ENCODE measurements at places on chromosomes 16 and 17.

DNA sequence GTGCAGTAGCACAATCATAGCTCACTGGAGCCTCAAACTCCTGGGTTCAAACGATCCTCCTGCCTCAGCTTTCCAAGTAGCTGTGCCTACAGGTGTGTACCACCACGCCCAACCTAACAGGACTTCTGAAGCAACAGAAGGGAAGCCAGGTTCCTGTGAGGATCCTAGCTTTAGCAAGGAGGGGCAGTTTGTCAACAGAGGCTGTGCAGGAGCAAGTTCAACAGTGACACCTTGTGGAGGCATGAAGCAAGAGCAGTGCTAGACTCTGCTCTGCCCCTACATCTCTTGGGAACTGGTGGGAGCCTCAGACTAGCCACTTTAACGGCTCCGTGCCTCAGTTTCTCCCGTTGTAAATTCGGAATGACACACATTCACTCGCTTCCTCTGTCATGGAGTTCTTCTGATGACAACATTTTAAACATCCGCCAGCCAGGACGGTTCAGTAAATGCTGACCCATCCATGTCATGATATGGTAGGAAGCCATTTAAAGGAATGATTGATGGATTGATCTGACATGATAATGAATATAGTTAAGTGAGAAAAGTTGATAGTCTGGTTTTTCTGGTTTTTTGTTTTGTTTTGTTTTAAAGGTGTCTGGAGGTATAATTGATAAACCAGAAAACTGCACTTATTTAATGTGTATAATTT, 218.7 kb downstream of the MRTFB start:
- no peak for DNase-seq

DNA sequence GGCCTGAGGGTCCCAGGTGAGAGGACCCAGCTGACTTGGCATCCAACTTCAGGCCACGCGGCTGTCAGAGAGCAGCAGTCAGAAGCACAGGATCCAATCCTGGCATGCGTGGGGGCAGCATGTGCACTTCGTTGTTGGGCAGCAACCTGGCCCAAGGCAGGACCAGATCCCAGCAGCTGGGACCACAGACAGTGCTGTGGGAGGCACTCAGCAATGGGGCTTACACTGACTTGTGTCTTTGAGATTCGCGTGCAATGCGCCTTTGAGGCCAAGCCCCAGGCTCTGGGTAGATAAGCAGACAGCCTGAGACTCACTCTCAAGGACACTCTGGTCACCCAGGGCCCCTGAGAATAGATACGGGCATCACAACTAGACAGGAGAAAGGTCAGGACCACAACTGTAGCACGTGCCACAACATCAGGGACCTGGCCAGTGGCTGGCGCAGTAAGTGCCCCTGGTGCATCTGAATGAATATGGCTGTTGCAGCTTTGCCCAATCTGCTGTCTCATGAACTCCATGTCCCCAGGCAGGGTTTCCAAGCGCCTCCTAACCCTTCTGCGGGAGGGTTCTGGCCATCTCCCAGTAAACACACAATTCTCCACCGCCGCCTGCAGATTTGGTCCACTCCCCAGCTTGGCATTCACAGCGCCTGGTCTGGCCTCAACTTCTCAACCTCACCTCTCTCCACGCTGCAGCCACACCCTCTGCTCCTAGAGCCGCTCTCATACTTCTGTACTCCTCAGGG, 3.2 kb downstream of the PAM16 start:
- DNase-seq, result no peak

DNA sequence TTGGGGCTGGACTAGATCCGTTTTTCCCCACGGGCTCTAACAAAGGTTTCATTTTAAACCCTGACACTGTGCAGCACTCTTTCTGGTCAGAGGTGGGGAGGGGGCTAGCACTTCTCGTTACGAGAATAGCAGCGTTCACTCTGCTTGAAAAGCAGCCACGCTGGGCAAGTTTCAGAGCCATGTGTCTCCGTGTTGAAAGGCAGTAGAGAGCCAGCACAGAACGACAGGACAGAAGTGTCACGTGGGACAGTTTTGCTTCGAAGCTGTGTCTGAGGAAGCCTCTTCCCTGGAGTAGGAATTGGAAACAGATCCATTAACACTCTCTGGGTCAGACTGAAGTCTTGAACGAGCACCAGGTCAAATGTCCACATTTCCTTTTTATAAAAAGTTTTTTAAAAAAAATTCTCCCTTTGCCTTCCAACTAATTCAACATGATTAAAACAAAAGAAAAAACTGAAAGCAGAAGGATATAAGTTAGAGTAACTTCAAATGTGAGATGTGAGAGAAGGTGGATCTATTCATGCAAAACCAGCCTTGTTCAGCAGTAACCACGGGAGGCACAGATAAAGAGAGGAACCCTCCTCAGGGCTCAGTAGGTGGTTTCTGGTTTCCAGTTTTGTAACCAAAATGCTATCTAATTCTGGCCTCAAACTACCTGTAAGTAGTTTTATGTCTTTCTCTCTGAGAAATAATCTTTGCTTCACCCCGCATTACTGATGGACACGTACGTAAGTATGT, 65.0 kb downstream of the SMG6 start:
- DNase-seq, result no peak

GRCh38 chr17:45246861-45247428, 14.9 kb downstream of the SPATA32 start:
- DNase-seq, result peak; percentile 40

DNA sequence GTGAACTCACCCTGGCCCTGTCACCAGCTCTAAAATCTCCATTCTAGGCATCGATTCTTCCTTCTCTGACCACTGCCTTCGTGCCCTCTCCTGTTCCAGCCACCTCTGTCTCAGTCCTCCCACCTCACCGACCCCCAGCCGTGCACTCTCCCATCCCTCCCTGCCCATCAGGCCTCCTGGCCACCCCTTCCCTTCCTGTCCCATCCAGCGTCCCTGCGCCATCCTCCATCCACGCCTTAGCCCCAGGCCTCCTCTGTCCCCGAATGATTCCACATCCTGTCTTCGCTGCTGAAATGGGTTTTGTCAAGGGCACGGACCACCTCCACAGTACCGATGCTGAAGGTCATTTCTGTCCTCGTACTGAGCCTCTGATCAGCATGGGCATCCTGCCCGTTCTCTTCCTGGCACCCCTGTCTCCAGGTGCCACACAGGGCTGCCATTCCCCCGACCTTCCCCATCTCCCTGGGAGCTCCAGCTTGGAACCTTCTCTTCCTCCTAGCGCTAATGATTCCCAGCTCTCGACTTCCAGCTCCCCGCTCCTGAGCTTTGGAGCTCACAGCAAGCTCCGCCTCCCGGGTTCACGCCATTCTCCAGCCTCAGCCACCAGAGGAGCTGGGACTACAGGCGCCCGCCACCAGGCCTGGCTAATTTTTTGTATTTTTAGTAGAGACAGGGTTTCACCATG, 2.6 kb downstream of the TRIM65 start:
- DNase-seq, result no peak

DNA sequence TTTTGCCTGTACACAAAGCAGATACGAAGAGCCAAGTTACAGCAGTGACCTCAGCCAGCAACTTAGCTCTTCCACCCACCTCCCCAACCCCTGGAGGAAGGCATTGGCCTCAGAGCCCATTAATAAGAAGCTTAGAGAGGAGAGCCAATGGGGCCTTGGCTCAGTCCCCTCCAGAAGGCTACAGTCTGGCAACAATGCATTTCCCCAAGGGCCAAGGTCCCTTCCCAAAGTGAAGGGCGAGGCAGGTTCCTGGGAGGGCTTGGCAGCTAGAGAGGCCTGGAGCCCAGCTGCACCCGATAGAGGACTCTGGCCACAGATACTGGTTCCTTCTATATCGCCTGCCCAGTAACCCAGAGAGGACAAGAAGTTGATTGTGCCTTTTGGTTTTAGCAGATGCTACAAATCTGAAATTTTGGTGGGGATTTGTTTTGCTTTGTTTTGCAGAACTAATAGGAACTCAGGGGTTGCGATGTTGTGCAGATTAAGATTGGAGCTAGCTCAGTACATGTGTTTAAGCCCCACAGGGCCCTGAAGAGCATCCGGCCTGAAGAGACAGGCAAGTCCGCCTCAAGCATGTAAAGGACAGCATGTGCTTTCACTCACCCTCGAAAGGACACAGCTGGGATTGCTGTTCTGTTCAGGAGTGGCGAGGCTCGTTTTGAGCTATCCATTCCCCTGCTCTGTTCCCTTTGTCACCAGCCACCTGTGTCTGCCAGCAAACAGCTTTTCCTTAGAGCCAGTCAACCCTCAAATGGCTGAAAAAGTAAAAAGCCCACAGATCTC, 12.0 kb upstream of the PNPO start:
- no peak for DNase-seq

- DNase-seq, result no peak
Observed at GRCh38 chr16:76654088-76654820, 377.1 kb downstream of the CNTNAP4 start.

GRCh38 chr17:28940142-28940541, 11.2 kb downstream of the PHF12 start:
- DNase-seq, result no peak

DNA sequence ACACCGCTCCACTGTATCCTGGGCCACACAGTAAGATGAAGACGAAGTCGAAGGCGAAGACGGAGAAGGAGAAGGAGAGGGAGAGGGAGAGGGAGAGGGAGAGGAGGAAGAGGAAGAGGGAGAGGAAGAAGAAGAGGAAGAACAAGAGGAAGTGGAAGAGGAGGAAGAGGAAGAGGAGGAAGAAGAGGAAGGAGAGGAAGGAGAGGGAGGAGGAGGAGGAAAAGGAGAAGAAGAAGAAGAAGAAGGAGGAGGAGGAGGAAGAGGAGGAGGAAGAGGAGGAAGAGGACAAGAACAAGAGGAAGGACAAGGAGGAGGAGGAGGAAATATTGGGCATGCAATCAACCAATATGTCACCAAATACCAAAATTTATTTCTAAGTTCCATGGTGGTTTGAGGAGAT, 149.5 kb upstream of the ERCC4 start:
- DNase-seq, result no peak

- no peak for DNase-seq
Observed at GRCh38 chr17:6057562-6057961, 12.6 kb upstream of the WSCD1 start.

- DNase-seq, result no peak
Observed at GRCh38 chr16:66471264-66471663, 44.2 kb downstream of the BEAN1 start.

- no peak for DNase-seq
Observed at GRCh38 chr17:17635126-17635525, 43.6 kb upstream of the PEMT start.

DNA sequence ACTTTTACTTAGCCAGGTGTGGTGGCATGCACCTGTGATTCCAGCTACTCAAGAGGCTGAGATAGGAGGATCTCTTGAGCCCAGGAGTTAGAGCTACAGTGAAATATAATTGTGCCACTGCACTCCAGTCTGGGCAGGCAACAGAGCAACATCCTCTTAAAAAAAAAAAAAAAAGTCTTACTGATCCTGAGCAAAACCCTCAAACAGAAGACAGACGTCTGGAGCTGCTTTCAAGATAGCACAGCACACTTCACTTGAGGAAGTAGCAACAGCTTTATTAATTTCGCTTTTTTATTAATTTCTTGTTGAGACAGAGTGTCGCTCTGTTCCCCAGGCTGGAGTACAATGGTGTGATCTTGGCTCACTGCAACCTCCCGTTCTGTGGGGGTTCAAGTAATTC, 10.2 kb upstream of the GGA2 start:
- DNase-seq, result no peak

DNA sequence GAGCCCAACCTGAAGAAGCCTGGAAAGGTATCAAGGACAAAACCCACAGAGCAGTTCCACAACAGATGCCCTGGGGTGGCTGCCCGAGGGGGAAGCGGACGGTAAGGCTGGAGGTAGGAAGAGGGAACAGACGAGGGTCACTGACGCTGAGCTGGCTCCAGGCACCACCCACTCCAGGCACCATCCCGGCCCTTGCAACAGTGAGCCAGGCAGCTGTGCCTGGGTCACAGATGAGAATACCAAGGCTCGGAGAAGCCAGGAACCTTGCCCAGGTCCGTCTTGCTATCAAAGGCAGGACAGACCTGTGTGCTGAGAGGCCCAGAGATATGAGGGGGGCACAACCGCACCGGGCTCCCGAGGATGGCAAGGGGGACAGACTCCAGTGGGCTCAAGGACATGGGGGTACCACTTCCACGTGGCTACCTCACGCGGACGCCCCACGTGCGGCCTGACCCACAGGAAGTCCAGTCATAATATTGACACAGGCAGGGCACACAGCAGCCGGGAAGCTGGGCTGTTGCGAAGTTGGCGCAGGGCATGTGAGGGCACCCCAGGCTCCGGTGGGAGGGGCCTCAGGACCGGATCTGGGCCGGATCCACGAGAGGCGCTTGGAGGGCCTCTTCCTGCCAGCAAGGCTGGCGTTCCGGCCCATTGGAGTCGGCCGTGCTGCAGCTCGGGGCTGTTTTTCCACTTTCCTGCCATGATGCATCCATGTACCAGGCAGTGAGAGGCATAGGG, 29.9 kb downstream of the PEMT start:
- DNase-seq, result no peak

DNA sequence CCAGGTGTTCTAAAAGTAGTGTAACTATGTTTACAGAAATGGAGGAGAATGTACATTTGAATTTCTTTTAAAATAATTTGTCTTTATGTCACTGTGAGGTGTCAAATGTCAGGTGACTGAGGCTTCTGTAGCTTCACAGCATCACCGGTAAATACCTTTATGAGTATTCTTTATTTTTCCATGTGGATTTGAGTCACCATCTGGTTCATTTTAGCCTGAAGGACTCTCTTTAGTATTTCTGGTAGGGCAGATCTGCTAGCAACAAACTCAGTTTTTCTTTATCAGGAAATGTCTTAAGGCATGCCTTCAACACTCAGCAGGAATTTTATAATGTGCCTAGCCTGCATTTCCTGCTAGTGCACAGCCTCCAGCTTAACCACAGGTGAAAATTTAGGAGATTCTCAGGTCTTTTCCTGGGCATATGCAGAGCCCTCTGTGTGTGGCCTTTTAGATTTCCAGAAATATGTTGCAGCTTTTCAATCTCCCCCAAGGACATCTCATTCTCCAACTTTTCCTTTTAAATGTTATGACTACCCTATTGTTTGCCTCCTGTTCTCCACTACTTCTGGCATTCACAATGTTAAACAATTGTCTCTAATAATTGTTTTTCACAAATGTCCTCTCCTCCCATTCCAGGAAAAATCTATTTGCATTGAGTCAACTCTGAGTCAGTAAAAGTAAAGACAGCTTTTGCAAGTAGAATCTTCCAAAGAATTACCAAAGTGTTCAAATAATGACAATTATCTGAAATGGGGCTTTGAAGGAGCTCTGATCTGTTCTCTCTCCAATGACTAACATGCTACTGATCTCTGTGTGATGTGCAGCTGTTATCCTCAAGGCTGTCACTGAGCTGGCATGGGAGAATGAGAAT, 239.4 kb upstream of the CPHXL start:
- DNase-seq, result no peak

- no peak for DNase-seq
Observed at GRCh38 chr17:70405492-70406220, 236.3 kb downstream of the KCNJ2 start.

- DNase-seq, result no peak
Observed at GRCh38 chr17:50613007-50613992, 21.4 kb upstream of the ABCC3 start.

DNA sequence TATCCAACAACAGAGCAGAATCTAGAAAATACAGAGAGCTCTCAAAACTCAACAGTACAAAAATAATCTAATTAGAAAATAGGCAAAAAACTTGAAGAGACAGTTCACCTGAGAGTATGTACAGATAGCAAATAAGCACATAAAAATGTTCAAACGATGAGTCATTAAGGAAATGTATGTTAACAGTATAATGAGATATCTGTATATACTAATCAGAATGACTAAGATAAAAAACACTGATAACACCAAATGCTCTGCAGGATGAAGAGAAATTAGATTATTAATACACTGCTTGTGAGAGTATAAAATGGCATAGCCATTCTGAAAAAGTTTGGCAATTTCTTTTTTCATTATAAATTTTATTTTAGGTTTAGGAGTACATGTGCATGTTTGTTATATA, 1307.6 kb upstream of the GOT2 start:
- no peak for DNase-seq
